Left kidney (tissue), 8 donors: ENCODE measurements at places on chromosomes 2 and 18.

DNA sequence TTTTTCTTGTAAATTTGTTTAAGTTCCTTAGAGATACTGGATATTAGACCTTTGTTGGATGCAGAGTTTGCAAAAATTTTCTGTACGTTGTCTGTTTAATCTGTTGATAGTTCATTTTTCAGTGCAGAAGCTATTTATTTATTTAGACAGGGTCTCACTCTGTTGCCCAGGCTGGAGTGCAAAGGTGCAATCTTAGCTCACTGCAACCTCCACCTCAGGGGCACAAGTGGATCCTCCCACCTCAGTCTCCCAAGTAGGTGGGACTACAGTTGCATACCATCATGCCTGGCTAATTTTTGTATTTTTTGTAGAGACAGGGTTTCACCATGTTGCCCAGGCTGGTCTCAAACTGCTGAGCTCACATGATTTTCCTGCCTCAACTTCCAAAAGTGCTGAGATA is 568.2 kb upstream of the REG3G start:
- DNase-seq = no peak

DNA sequence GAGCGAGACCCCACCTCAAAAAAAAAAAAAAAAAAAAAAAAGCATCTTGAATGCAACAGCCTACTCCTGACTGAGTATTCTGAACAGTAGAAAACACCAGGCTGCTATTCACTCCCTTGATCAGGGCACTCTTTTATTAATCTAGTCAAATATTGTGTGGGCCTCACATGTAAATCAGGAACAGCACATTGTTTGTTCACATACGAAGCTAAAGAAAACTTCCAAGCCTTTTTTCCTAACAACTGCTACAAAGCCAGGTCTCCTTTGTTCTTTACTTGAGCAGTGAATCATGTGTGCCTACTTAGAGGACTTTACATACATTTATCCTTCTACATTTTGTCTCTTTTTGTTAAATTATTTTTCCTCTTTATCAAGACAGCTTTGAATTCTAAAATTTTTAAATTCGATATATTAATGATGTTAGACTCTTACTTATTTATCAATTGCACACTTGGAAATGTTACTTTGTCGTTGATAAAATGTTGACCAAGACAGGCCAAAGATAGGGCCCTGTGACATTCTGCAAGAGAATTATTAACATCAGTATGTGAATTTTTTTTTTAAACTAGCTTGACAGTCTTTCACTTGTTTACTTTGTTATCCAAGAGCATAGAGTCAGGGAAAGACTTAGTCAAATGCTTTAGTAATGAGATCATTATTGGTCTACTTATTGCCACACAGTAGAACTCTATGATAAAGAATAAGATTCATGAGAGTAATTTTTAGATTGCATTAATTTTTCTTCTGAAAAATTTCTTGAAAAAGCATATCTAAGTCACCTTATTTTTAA is 13.2 kb downstream of the SPATS2L start:
- DNase-seq = no peak

- no peak for DNase-seq
Observed at GRCh38 chr2:38026846-38027245, 49.1 kb downstream of the CYP1B1 start.

GRCh38 chr2:240439698-240440151 is 4.3 kb downstream of the GPC1 start:
- no peak for DNase-seq

DNA sequence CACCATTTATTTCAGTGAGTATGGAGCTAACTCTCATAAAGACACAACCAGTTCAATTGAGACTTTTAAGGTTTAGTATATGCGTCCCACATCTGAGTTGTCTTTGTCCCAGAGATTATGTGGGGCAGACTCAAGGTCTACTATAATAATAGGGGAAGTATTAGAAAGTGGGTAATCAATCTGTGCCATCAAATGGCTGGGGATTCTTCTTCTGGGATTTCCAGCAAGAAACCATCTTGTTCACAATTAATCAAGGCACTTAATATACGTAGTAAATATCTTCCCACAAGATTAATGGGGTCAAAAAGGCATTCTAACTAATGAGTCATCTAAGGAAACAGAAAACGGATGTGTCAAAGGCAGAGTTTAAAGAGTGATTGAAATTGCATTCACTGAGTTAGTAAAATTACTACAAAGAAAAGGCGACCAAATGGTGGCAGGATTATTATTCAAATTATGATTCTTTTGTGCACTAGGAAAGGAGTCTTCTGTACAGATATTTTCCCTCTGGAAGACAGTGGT is 179.8 kb upstream of the REG3G start:
- no peak for DNase-seq

GRCh38 chr2:230230496-230231200 is 5.1 kb downstream of the SP140 start:
- no peak for DNase-seq

DNA sequence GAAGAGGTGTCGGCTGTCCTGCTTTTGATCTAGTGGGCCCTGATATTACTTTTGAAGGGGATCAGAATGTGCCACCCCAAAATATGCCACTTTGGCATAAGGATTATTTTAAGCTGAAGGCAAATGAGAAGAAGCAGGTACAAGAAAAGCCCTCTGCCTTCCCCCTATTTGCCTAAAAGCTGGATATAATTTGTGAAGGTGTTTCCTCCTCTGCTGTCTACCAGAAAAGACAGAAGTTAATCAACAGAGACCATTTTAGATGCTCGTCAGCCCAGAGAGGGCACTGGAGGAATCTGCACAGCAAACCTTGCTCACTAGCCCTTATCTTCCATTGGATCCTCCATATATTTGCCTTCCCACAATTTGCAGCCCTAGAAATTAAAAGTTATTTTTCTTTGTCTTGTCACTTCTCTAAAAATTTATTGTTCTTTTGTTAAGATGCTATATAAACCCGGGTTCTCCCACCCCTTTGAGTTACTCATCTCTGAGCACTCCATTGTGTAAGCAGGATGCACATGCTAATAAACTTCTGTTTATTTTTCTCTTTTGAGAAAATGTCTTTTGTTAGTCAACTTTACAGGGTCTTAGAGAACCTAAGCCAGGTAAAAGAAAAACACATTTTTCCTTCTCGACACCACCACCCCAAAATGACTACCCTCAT is 163.2 kb upstream of the SLC1A4 start:
- no peak for DNase-seq

GRCh38 chr2:208511016-208511415 is 104.4 kb downstream of the PTH2R start:
- DNase-seq = no peak

GRCh38 chr2:168804214-168804613 is 1.8 kb downstream of the NOSTRIN start:
- DNase-seq = no peak

- no peak for DNase-seq
Observed at GRCh38 chr2:58558881-58559280, 317.8 kb upstream of the FANCL start.

DNA sequence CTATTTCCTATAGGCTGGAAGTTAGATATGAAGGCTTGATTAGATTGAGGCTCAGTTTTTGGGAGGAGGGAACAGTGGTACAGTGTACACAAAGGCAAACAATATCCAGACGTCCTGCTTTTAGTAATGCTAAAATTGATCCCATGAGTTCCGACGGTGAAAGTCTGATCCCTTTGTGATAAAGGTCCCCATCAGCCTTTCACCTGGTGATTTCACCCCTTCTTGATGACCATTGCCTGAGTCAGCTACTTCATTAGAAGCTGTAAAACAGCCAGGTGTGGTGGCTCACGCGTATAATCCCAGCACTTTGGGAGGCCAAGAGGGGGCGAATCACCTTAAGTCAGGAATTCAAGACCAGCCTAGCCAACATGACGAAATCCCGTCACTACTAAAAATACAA is 29.7 kb downstream of the TWSG1 start:
- DNase-seq = no peak

GRCh38 chr18:37985126-37985525 is 419.5 kb upstream of the CELF4 start:
- no peak for DNase-seq

GRCh38 chr2:193377789-193378188 is 1183.1 kb upstream of the TMEFF2 start:
- DNase-seq = no peak

- no peak for DNase-seq
Observed at GRCh38 chr2:190716176-190716807, 67.4 kb downstream of the NAB1 start.

DNA sequence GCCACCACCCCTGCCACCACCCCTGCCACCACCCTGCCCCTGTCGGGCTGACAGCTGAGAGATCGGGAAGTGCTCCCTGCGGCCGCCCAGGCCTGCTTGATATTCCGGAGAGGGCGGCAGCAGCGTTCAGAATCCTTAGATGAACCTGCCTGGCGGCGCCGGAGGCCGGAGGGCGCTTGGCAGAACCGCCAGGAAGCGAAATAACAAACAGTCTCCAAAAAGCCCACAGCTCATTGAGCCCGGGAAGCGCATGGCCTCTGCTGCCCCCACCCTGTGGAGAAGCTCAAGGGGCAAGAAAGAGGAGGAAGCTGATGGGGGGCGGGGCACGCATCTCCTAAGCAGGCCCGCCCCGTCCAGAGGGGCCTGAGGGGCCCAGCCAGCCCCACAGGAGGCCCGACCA is 92.2 kb upstream of the MBOAT2 start:
- DNase-seq = no peak
